Stimulated activated CD4-positive, alpha-beta T cell treated with anti-CD3 and anti-CD28 coated beads, Interleukin-1b, Interleukin-23, amount 100 ng/mL, for 1 hour (primary cell): ENCODE measurements at places on chromosomes 5 and 9.

DNA sequence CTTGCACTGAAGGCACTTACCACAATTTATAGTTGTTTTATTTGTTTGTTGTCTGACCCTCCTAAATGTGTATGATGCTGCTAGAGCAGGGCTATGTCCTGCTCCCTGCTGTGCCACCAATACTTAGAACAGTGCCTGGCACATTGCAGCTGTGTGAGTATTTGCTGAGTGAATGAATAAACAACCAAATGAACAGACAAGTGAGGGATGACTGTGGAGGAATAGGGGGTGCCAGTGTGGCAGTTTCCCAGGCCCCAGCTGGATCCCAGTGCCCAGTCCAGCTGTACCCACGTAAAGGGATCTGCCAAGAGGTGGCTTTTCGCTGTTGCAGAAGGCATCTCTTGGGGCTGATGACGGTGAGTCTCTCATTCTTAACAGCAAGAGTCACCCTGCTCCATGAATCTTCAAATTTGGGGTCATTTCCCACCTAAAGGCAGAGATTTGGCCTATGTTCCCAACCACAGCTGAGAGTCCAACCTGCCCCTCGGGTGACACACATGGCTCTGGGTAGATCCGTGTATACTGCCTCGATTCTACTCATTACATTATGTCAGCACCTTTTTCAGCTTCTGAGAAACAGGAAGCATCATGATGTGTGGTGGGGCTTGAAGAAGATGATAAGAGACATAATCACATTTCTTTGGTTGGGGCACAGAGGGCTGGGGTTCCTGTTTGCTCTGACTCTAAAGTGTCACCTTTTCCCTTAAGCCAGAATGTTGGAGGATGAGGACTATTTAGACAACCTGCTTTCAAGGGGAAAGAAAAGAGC is 14.3 kb downstream of the IL5 start:
- no peak for DNase-seq

DNA sequence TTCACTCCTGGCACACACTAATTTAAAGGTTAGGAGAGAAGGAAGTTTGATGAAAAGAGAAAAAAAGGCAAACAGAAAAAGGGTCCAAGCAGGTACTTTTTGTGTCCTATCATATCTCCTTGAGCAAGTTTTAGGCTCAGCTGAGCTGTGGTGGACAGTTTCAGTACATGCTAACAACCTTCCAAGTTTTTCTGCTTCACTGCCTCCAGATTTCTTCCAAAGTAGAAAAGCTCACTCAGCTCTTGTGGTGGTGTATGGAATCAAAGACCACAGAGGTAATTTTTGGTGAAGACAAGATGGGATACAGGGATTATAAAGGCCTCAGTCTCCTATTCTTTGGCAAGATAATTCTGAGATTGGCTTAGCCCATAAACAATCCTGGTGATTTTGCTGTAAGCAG is 921.8 kb downstream of the NR2F1-AS1 start:
- DNase-seq, result no peak

- DNase-seq, result no peak
Measured at GRCh38 chr9:88660611-88661010, 125.6 kb downstream of the NXNL2 start.

GRCh38 chr9:15640121-15640520 is 87.3 kb downstream of the CCDC171 start:
- no peak for DNase-seq
